Anterior cingulate cortex (tissue), 58 donors: ENCODE measurements at places on chromosomes 7 and 10.

DNA sequence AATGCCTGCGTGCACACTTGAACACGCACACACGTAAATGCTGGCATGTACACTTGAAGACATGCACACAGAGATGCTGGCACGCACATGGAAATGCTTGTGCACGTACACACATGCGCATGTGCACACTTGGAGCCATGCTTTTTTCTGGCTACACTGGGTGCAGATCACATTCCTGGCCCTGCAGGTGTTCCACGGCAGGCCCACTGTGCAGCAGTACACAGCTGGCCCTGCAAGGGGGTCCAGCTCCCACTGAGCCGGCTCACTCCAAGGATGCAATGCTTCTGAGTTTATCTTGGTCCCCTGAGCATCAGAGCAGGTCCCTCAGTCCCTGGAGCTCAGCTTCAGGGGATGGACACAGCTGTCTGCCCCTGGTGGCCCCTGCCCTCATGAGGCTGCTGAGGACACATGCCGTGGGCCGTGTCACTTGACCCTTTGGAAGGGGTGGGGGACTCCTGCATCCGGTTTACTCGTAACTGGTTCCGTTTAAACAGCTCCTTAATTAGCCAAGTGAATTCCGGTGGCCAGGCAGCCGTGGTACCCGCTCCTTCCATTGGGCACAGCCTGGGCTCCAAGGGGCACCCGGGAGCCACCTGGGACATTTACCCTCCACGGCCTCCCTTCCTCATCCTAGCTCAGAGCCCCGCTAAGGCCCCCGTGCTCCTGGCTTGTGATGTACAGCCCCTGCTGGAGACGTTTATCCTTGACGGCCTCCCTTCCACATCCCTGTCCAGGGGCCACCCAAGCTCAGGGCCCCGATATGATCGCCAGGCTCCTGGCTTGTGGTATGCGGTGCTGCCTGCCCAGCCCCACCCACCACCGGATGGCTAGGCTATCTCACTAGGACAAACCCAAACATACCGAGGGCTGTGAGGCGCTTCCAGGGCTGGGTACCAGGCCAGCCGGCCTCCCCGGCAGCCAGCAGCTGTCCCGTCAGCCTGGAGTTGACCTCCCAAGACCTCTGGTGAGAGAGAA is 39.5 kb upstream of the DPYSL4 start:
- no peak for DNase-seq

- no peak for DNase-seq
Observed at GRCh38 chr10:22550732-22551131, 163.6 kb downstream of the PIP4K2A start.

DNA sequence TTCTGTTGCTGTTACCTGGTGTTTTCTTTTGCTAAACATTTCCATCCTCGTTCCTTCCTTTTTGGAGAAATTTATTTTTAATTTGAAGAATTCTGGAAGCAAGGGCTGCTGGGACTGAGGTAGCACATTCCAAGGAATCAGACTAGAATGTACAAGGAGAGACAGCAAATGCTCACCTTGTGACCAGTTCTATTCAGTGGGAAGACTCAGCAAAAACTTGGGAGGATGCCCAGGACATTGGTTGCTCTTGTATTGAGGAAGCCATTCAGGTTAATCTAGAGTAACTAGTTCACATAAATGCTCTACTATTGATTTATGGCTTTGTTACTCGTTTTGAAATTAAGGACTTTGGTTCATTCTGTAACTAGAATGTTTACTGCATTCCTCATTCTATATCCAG is 11.3 kb downstream of the PLCE1 start:
- DNase-seq = no peak

DNA sequence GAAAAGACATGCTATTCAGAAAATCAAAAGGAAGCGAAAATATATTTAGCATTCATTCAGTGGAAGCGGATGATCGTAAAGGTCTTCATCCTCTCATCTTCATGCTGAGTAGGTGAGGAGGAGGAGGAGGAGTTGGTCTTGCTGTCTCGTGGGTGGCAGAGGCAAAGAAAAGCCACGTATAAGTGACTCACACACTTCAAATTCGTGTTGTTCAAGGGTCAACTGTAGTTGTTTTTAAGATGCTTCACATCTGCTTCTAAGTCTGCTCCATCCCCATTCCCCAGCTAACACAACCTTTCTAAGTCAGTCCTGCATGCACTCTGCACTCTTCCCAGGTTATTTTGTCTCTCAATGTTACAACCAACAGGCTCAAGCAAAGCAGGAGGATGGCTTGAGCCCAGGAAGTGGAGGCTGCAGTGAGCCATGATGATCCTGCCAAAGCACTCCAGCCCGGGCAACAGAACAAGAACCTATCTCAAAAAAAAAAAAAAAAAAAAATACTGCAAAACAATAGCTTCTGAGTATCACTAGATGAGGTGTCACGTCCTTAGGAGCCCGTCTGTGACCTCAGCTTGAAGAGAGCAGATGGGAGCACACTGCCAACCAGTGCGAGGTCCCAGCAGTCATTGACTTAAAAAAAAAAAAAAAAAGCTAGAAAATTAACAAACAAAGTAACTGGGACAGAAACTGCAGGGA is 70.5 kb downstream of the SFMBT2 start:
- DNase-seq = no peak

DNA sequence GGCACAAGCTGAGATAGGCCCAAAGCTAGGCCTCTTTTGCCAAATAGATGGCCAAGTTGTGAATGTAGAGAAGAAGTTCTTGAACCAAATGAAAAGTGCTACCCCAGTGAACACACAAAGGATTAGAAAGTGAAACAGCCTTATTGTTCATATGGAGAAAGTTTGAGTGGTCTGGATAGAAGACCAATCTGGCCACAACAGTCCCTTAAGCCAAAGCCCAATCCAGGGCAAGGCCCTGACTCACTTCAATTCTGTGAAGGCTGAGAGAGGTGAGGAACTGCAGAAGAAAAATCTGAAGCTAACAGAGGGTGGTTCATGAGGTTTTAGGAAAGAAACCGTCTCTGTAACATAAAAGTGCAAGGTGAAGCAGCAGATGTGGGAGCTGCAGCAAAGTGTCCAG is 18.7 kb upstream of the ATP6V0A4 start:
- no peak for DNase-seq

DNA sequence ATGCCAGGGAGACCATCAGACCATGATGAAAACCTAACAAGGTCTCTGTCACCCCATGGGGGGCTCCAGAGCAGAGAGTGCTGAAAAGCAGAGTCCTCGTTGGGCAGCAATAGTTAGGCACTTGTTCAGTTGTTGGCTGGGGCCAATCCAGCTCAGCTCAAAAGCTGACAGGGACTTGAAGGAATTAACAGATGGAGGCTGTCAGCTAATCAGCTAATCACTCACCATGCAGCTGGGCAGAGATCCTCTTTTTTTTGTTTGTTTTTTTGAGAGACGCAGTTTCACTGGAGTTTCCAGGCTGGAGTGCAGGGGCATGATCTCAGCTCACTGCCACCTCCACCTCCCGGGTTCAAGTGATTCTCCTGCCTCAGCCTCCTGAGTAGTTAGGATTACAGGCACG is 18.1 kb downstream of the CEP55 start:
- DNase-seq = no peak

- no peak for DNase-seq
Observed at GRCh38 chr10:48779546-48780152, 95.0 kb downstream of the WDFY4 start.

GRCh38 chr10:62860946-62861345 is 44.8 kb upstream of the EGR2 start:
- no peak for DNase-seq

DNA sequence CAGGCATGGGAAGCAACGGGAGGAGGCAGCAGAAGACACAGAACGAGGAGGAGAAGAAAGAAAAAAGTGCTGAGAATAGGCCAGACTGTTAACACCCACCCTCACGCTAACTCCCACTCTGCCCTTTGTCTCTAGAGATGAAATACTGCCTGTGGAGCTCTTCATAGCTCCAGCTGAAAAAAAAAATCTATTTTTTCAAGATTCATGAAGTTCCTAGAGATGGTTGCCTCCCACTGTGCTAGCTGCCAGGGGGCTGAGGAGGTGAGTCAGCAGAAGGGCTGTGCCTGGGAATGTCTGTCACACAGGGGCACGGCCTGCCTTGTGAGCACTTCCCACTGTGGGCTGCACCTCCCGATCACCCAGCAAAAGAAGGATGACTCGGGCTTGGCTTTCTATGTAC is 144.5 kb downstream of the RNF216 start:
- DNase-seq = peak; percentile 55

- peak; percentile 44 for DNase-seq
Observed at GRCh38 chr10:48287417-48288391, 13.2 kb upstream of the FRMPD2 start.

- no peak for DNase-seq
Observed at GRCh38 chr7:27510541-27510940, 152.1 kb downstream of the HIBADH start.

DNA sequence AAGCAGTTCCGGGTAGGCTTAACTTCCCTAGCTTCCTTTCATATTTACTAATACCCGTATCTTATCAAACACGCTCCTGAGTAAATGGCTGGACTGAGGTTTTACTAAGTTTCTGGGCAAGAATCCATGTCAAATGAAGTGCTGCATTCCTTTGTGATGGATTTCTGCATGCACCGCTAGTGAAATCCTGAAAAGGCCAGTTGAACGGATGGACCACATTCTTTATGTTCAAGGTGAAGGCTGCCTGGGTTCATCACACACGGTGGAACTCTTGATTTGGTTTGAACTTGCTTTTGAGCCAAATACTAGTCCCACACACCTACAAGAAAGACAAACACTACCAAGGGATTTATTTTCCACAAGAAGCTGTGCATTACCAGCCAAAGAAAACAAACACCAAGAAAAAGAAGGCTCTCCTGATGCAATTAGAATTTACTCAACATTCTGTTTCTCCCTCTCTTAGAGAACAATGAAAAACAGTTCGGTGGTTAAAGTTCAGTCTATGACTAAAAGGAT is 255.0 kb upstream of the SEMA3C start:
- no peak for DNase-seq

- no peak for DNase-seq
Observed at GRCh38 chr10:21021843-21022594, 124.9 kb upstream of the NEBL start.

- DNase-seq = no peak
Observed at GRCh38 chr7:25727446-25727845, 424.6 kb upstream of the NFE2L3 start.

GRCh38 chr7:91553410-91553895 is 289.2 kb downstream of the FZD1 start:
- DNase-seq = no peak

GRCh38 chr10:84676536-84676935 is 348.1 kb downstream of the CCSER2 start:
- DNase-seq = no peak

GRCh38 chr10:118163217-118163616 is 116.5 kb upstream of the RAB11FIP2 start:
- no peak for DNase-seq

- DNase-seq = no peak
Observed at GRCh38 chr10:92244796-92245195, 46.1 kb downstream of the CPEB3 start.

- DNase-seq = no peak
Observed at GRCh38 chr10:118145256-118145655, 98.5 kb upstream of the RAB11FIP2 start.

DNA sequence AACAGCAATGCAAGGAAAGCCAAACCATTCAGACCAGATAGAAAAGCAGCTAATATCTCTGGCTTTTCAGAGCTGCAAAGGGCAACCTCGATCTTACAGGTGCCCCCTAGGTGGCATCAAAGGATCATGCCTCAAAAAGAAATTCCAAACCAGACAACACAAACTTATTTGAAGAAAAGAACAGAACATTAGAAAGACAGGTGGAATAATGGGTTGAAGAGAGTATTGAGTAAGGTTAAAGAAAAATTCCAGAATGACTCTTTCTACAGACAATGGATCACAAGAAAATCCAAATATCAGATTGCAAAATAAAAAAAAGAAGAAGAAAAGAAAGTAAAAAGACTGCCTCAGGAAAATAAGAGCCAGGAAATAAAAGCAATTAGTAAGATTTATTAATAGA is 213.7 kb downstream of the ELMO1 start:
- no peak for DNase-seq

DNA sequence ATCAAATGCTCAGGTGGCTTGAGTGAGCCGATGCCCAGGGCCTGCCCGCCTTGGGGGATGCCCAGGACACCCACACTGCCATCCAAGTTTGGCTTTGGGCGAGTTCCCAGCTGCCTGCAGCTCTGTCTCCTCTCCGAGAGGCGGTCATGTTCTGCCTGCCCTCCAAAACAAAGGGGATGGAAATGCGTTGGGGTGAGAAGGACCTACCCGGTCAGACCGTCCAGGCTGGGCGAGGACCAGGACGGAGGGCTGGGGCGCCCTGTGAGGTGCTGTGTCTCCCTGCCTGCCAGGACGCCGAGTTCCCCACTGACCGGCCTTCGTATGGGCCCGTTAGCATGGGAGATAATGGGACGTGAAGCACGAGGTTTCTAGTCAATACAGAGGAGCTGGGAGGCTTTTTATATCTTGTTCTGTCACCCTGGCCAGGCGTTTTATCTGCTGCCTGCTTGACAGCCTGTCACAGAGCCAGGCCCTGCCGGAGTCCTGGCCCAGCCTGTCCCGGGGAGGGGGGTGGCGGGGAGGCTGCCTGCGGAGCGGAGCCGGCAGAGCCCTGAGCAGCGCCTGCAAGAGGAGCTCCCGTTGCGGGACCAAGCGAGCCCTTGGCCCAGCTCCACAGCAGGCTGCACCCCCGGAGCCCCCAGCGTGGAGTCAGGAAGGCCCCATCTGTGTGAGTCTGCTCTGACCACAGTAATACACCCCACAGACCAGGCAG is 22.0 kb upstream of the ELFN1 start:
- no peak for DNase-seq

DNA sequence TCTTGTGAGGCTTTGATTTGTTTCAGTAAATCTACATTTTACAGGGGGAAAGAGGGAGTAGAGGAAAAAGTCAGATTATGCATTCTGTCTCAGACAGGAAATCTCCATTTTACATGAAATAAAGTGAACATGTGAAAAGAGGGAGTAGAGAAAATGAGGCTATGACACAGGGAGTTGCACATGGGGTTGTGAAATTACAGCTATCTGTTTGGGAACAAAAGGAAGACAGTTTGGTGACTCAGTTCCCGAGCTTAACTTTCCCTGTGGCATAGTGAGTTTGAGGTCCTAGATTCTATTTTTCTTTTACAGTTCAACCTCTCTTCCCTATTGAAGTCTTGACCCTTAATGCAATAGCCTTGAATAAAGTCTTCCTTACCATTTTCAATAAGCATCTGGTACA is 63.2 kb upstream of the AGR3 start:
- DNase-seq = no peak

- no peak for DNase-seq
Observed at GRCh38 chr10:89857431-89858042, 156.1 kb downstream of the KIF20B start.

GRCh38 chr10:46516660-46517416 is 39.6 kb downstream of the GPRIN2 start:
- no peak for DNase-seq

- DNase-seq = no peak
Observed at GRCh38 chr7:139060695-139061237, 24.9 kb upstream of the ZC3HAV1L start.
